ENCODE measurements at places on chromosomes 2 and 18.

DNA sequence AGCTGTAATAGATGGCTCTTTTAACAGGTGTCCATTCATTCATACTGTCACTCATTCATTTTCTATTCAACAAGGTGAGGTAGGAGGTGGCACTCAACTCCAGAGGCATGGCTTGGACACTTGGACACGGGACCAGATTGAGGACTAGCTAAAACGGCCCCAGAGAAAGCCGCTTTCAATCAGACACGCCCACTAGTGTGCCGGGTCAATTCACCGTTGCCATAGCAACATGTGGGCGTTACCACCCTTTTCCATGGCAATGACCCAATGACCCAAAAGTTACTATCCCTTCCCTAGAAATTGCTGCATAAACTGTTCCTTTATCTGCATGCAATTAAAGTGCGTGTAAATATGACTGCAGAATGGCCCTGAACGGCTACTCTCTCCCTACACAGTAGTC is 49.2 kb upstream of the LGALSL start:
- DNase-seq = no peak

DNA sequence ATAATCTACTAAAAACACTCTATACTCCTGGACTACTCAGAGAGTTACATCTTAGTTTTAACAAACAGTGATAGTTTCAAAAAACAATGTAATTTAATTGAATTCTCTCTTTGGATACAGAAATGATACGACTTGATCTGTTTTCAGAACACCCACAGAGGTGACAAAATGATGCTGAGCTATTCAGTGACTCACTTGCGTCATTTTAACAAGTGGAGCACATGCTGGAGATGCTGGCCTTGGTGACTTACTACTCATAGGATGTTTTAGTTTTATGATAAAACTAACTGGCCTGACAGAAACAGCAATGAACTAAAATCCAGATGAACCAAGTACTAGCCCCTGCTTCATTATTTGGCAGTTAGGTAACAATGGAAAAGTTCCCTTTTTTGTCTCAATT is 101.3 kb upstream of the ITGB6 start:
- DNase-seq = no peak

DNA sequence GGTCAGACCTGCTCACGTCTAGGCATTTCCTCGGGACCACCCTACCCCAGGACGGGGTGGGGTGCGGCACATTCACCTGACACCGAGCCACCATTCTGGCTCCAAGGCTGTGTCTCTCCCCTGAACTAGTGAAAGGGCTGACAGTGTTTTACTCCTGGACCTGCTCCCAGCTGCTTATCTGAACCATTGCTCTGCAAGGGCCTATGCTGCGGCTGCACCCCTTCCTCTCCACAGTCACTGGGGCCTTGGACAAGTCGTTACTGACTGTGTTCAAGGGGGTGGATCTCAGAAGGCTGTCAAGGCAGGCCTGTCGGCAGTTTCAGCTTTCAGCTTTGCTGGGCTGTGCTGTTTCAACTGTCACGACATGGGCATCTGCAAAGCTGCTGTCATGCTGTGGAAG is 11.7 kb downstream of the CREG2 start:
- DNase-seq = no peak

GRCh38 chr18:5604778-5605177 is 61.0 kb upstream of the EPB41L3 start:
- DNase-seq = no peak

GRCh38 chr2:42791606-42792005 is 777 bp downstream of the HAAO start:
- no peak for DNase-seq

GRCh38 chr18:58851856-58852255 is 12.8 kb upstream of the ZNF532 start:
- DNase-seq = no peak

DNA sequence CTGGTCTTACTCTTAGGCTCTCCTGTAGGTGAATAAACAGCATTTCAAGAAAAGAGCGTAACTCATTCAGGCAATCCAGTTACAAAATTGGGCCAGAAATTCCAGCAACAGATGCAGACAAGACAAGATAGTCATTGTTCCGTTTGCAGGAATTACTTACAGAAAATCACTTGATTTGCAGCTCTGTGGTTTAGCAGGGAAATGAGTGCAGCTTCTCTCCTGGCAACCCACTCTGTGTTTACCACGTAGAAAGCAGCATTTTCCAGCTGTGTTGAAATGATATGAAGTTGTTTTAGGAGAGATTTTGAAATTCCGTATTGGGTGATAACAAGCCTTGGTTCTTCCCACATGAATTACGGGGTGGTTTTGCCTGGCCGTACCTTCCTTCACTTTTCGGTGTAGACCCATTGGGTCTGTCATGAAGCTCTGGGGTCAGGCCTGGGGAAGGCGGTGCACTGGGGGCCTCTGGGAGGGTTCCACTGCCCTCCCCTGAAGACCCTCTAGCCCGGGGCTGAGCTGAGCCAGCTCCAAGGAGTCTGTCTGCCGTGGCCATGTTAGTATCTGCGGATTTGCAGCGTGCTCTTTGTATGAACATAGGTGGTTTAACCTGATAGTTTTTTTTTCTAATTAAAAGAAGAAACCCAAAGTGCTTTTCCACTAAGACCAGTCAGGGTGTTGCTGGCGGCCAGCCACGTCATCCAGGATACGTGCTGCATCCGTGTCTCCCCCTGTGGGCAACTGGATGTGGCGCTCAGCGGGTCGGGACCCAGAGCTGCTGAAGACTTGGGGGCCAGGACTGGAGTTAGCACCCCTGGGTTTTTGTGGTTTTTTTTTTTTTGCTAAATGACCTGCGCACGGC is 58.9 kb upstream of the KCNG2 start:
- DNase-seq = no peak

GRCh38 chr18:13520306-13520705 is 206.1 kb downstream of the FAM210A start:
- peak; percentile 51 for DNase-seq

GRCh38 chr18:13568443-13569392 is 157.6 kb downstream of the FAM210A start:
- no peak for DNase-seq
